NCI-H446 (cell line): ENCODE measurements at places on chromosomes 12 and 14.

DNA sequence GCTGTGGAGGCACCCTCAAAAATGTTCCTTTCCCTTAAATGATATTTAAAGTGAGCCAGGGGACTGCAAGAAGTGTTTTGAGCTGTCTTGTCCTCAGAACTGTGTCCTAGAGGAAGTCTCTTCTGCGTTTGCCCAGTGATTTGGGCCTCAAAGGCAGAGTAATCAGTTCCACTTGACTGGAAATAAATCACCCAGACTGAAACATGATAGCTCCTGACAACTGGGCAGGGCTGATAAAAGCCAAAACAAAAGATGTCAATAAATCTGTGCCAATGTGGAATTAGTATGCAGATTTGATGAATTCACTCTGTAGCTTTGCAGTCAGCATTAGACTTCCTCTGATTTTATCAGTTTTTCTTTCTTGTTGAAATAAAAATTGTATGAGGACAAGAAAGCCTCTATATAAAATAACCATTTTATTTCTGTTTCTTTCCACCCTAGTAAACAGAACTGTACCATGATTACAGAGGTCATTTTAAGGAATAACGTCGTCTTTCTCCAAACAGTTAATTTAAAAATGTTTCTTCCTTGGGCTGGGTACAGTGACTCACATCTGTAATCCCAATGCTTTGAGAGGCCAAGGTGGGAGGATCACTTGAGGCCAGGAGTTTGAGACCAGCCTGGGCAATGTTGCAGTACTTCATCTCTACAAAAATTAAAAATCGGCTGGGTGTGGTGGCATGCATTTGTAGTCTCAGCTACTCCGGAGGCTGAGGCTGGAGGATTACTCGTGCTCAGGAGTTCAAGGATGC is 180.8 kb downstream of the ERC1 start:
- peak; percentile 79 for DNase-seq

DNA sequence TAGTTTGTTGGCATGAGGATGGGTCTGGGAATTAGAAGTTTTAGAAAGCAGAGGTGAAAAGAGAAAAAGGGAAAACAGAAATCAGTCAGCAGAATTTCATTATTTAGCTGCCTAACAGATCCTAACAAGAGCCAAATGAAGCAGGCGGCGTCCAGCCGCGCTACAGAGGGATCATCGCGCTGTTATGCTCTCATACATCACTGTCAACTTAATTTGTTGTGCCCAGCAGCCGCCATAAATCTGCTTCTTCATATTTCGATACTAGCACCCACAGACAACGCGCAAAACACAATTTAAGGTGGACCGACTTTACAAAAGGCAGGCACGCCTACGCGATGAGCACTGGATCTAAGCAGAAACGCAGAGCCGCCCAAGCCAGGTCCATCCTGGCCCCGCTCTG is 66.7 kb downstream of the SETD3 start:
- no peak for DNase-seq

DNA sequence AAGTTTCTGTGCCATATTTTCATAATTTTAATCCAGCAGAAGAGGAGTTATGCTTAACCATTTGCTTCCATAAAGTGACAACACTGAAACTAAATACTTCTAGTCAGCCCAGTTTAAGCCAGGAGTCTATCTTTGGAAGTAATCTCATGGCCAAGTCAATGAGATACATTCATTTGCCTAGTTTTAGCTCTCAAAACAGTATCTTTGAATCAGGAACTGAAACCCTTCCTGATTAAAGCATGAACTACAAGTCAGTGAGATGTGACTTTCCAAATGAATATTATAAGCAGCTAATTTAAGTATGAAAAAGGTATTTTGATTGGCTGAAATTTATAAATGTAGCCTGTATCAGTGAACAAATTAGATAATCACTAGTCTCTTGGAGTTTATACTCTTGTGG is 491.5 kb downstream of the SLC6A15 start:
- DNase-seq, result no peak

DNA sequence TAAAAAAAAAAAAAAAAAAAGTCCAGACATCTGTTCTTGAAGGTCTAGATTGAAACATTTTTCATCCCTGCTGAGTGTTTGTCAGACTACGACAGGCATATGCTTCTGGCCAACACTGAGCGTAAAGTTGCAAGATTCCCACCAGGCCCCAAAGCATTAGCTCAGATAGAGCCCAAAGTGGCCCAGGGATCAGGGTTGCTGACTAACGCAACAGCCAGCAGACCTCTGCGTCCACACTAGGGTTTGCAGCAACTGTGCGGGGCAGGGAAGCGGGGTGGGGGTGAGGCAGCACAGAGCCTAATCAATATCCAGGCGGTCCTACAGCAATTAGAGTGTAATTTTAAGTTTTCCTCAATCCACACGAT is 55.7 kb downstream of the SSH1 start:
- DNase-seq, result no peak

- no peak for DNase-seq
These were observed 51.8 kb downstream of the FBXL14 start for GRCh38 chr12:1542599-1542998.

DNA sequence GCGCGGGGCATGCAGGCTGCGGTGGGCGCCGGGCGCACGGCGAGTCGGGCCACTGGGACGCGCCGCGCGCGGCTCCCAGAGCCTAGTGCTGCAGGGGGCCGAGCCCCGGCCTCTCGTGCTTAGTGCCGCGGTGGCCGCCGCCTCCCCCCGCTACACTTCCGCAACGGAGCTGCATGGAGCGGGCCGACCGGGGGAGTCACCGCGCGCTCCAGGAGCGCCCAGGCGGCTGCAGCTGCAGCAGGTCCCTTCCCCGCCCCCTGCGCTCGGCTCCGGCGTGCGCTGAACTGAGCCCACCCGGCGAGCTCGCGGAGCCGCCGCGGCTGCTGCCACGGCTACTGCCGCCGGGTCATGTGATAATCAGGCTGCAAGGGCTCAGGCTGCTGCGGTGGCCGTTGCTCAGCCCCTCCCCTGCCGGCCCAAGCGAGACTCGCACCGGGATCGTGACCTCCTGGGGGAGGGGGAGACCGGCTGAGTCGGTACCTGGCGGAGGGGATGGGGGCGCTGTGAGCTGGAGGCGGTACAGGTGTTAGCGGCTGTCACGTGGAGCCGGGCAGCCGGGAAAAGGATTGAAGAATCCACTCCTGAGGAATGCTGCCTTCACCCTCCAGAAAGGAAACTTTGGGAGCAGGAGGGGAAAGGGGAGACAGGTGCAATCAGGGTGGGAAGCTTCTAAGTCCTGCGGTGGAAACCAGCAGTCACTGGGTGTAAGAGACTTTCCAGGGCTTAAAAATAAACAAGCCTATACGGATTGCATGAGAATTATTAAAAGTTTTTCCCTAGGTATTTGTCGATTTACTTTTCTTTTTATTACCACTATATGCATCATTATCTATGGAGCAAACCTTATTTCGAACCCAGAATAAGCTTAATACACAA is at the start of gene PPM1H:
PPM1H (minus strand) TSS at position 352 of the 876 bp plus-strand sequence. CDS start 414 bp downstream, outside the sequence.
- no peak for DNase-seq

DNA sequence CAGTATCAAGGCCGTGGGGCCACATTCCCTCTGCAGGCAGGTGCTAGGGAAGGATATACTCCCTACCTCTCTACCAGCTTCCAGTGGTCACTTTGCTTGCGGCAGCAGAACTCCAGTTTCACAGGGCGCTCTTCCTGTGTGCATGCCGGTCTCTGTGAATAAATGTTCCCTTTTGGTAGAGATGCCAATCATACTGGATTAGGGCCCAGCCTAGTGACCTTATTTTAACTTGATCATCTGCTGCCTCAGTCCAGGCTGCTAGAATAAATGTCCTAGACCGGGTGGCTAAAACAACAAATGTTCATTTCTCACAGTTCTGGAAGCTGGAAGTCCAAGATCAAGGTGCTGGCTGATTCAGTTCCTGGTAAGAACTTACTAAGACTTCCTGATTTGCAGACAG is 198.8 kb upstream of the TMEM132C start:
- no peak for DNase-seq

DNA sequence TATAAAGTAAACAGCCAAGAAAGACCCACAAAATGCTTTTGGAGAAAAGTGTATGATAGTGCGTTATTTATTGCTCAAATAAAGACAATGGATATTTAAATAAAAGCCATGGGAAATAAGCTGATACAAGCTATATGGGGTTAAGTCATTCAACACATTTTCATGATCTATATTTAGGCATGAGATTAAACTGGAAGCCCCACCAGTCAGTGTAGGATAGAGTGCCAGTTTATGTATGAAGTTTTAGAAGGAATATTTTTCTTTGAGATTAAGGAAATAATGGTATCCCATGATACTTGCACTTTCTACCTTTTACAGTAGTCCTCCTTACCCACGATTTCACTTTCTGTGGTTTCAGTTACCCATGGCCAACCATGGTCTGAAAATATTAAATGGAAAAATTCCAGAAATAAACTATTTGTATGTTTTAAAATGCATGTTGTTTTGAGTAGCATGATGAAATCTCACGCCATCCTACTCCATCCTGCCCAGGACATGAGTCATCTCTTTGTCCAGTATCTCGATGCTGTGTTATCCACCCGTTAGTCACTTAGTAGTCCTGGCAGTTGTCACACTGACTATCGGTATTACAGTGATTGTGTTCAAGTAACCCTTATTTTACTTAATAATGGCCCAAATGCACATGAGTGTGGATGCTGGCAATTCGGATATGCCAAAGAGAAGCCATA is 22.3 kb downstream of the SYT1 start:
- no peak for DNase-seq

DNA sequence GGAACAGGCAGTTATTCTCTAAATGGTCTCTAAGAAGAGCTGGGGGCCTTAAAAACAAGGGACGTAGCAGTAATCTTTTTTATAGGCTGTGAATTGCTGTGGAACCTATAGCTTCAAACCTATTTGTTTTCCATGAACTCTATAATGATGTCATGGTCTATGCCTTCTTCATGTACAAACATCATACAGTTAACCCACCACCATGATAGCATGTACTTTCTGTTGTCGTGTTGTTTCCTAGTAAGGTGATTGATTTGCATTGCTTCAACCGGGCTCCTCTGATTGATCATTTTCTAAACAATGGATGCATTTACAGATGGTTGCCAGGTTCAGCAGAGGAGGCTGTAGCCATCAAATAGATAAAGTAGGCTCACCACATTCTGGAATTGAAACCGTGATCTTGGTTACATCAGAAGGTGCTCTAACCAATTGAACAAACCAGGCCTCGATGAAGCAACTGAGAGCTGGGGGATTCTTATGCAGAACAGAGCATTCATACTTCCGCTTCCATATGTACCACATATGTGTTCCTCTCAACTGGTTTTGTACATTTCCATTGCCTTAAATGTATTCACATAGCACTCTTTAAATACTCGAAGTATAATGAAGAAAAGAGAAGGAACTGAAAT is 25.6 kb upstream of the PCNX1 start:
- DNase-seq, result no peak

GRCh38 chr12:68904351-68904962 is 28.5 kb downstream of the CPM start:
- no peak for DNase-seq

DNA sequence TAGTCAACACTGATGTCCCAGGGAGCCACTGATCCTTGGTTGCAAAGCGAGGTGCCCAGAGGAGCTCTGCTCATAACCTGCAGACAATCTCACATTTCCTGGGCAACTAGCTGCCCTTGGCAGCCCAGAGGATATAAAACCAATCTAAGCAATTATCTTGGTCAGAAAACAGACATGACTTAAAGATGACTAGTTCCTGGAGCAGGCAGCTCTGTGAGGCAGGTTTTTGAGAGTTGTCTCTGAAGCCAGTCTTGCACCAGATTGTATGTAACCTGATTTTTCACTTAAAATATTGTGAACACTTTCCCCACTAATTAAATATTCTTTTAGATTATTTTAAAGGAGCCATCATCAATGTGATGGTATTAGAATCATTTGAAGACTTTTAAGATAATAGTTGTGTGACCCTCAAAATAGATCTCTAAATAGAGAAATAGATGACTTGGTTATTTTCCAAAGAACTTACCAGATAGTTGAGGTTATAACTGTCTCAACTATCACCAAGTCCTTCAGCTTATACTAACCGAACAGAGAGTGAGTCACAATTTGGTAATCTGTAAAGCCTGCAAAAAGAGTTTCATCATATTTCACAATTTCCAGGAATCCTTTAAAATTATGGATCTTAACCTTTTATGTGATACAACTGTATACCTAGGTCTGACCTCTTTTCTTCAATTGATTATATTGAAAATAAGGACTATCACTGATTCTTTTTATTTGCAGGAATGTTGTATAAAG is 75.9 kb downstream of the LIN7A start:
- no peak for DNase-seq

DNA sequence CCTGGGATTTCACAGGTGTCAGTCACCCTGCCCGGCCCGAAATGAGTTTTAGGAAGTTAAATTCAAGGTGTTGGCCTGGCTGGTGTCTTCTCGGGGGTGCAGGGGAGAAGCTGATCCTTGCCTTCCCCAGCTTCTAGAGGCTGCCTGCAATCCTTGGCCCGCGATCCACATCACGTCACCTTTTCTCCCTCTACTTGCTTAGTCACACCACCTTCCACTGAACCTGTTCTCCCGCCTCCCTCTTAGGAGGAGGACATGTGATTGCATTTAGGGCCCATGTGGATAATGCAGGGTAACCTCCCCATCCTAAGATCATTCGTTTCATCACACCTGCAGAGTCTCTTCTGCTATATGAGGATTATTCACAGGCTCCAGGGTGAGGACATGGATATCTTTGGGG is 25.4 kb upstream of the ATXN2 start:
- DNase-seq, result no peak

- no peak for DNase-seq
These were observed 15.6 kb downstream of the SMUG1 start for GRCh38 chr12:54173066-54173726.

DNA sequence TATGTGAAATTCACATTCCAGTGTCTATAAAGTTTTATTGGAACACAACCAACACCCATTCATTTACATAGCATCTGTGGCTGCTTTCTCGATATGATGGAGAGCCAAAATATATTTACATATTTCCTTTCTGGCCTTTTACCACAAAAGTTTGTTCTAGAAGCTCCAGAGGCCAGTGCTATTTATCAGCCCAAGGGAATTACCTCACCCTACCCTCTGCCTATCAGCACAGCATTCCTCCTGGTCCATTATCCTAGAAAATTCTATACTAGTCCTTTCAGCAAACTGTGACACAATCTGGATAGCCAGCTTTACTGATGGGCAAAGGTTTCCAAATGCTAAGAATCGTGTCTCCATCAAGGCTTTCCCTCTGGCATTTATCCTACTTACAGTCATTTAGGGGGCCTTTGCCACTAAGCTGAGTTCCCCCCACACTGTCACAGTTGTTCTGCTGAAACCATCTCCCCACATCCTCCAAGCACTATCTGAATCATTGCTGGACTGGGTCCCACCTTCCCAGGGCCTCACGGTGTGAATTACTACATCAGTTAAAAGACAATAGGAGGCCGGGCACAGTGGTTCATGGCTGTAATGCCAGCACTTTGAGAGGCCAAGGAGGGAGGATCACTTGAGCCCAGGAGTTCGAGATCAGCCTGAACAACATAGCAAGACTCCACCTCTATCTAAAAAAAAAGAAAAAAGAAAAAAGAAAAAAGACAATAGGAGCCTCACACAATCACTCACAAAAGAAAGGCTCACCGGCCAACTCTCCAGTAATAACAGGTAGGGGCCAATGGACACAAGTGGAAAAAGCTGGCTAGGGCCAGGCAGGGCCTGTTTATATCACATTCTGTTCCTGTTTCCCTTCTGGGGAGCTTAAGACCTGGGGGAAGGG is 12.1 kb downstream of the SYNE3 start:
- DNase-seq, result no peak
